ENCODE measurements at places on chromosomes 12 and 14.

DNA sequence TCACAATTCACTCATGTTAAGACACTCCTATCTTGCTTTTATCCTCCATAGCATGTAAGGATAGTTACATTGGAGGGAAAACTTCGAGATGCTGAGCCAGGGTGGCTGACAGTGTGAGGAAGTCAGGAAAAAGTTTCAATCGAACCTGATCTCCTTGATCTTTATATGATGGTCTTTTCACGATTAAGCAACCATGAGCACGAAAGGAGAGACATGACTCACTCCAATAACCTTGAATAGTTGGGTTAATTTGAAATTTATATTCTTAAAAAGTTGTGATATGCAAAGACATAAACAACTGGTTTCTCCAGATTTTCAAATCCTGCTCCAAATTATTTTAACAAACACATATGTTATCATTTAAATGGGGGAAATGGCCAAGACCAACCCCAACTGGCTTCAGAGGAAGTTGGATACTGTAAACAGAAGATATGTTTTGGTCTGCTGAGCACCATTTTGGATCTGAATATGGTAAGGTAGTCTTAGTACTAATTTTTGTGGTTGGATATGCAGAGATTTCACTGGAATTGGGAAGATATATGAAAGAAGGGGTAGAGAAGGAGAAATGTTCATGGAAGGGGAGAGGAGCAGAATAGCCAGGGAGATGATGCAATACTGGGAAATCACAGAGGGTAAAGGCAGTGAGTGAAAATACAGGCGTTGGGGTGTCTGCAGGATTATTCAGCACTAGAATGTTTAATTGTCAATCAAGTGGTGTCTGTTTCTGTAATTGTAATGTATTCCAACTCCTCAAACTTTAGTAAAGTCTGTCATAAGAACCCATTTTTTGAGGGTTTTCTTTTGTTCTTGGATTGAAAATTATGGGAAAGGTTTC lies 185.2 kb upstream of the SLC38A2 start:
- DNase-seq = no peak

DNA sequence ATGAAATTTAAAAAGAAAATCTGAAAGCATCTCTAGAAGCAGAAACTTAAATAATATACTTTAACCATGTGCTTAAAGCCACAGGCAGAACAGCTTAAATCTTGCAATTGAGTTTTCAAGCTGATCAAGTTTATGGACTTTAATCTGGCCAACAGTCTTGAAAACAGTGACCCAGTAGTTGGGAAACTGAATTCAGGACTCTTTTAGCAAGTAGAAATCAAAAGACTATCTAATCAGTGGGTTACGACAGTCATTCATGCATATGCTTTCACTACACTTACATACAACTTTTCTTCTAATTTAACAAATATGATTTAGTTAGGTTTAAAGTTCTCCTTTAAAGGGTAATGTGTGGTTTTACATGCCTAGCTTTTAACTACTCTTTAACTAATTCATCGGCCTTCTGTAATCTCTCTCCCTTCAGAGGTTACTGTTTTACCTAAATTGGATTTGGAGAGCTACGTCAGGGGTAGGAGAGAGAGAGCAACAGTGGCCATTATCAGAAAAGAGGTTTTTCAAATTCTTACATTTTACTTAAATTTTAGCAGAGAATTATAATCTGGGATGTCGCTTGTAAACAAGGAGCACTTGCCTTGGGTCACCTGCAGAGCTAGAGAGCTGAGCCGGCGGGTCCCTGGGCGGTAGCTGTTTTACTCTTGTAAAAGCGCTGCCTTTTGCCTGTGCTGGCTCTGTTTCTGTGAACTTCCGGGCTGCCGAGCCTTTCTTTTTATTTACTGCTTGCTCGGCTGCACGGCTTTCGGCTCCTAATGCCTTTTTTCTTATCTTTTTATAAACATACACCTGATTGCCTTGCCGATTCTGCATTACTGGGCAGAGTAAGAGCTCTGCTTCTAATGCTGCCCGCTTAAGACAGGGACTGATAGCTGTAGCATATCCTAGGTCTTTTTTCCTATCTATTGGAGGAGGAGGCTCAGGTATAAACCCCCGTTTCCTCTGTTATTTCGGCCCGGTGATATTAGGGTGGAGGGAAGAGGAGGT lies 17.4 kb upstream of the LYZ start:
- DNase-seq = peak; percentile 28

DNA sequence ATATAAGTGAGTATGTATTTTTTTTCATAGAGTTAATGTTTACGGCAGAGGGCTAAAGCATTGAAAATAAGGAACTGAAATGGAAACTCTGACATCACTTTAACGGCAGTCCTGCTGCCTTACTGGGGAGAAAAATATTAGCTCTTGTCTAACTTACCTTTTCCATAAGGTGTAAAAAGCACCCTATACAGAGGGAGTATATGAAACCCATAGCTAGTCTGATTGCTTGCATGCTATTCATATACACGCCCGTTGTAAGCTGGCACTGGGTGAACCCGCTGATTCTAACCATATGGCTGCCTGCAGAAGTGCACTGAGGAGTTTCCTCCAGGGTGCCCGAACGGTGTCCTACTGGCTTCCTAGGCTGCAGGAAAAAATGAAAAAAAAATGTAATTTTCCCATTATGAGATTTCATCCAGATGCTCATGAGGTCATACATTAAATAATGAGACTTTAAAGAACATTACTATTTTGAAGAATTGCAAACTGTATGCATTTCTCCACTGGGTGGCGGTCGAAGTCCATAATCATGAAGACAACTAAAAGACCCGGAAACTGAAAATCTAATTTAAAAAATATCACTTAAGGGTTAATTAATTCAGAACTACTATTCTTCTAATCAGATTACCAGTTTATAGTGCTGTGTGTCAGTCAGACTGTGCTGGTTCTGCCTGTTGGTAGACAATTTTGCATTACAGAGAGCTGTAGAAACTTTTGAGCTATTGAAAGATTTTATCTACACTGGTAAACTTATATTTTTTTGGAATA lies 144.7 kb downstream of the ALX1 start:
- DNase-seq = no peak

DNA sequence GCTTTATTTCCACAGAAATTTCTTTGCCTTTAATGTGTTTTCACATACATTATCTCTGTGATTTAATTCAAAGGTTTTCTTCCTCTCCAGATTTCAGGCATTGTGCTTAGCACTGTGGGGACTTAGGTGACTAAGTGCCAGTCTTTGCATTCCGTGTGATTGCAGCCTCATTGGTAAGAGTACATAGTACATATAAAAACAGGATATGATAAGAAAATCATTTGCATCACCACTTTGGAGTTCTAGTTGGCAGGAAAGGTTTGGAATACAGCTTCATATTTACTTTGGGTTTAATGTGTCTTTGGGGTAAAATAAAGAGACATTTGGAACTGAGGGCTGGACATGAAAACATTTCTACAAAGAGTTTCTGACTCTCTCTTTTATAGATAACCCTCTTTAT lies 37.8 kb upstream of the C12orf75 start:
- no peak for DNase-seq

- no peak for DNase-seq
These were observed 82.4 kb downstream of the PIK3C2G start for GRCh38 chr12:18343708-18344107.

- no peak for DNase-seq
These were observed 46.9 kb downstream of the RAD52 start for GRCh38 chr12:902581-902980.
